KBM-7 (cell line): ENCODE measurements at places on chromosomes 2 and 18.

GRCh38 chr18:12819322-12819721 is 64.7 kb downstream of the PTPN2 start:
- no peak for DNase-seq

GRCh38 chr2:240451108-240451611 is 15.7 kb downstream of the GPC1 start:
- no peak for DNase-seq

DNA sequence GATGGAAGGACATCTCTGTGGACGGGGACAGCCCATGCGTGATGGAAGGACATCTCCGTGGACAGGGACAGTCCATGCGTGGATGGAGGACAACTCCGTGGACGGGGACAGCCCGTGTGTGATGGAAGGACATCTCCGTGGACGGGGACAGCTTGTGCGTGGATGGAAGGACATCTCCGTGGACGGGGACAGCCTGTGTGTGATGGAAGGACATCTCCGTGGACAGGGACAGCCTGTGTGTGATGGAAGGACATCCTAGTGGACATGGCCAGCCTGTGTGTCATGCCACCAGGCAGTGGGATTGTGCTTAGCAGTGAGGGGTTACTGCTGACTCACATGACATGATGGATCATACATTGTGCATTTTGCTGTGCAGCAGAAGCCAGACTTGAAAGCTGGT is 30.0 kb upstream of the NFATC1 start:
- no peak for DNase-seq

- no peak for DNase-seq
These were observed 6.6 kb downstream of the NR4A2 start for GRCh38 chr2:156325688-156326525.

GRCh38 chr2:10283106-10284062 is 19.3 kb upstream of the HPCAL1 start:
- DNase-seq, result no peak

GRCh38 chr18:28963481-28963880 is 786.6 kb upstream of the CDH2 start:
- no peak for DNase-seq

DNA sequence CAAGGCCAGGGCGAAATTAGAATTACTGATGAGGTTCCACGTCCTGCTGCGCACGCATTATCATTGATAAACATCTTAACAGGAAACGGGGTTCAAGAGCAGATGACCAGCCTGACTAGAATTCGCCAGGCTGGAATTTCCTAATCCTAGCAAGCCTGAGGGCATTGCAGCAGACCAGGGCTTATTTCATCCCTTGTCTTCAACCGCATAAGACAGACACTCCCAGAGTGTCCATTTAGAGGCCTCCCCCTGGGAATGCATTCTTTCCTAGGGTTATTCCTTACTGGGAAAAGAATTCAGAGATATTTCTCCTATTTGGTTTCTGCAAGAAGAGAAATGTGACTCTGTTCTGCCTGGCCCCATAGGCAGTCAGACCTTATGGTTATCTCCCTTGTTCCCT is 486.8 kb downstream of the DPP10 start:
- no peak for DNase-seq

GRCh38 chr2:97660044-97660774 is 3.6 kb downstream of the ACTR1B start:
- DNase-seq, result peak; percentile 41

DNA sequence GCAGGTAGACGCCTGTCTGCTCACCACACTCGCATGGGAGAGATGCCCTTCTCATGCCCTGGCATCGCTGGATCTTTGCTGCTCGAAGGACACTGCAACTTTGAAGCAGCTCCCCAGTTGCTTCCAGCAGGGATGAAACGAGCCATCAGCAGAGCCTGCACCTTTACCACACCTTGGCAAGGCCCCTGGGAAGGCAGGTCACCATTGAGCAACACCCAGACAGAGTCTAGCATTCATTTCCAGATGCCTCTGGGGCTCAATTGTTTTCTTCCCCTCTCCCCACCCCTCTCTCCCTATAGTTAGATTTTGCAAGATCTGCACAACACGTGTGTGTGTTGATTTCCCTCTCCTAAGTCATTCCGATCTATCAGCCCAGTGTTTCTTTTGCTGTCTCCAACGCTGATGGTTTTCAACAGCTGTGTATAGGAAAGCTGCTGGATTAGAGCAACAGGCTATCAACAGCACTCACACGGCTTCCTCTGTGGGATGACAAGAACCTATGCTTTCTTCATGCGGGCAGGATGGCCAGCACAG is 25.6 kb upstream of the INHBB start:
- DNase-seq, result no peak

DNA sequence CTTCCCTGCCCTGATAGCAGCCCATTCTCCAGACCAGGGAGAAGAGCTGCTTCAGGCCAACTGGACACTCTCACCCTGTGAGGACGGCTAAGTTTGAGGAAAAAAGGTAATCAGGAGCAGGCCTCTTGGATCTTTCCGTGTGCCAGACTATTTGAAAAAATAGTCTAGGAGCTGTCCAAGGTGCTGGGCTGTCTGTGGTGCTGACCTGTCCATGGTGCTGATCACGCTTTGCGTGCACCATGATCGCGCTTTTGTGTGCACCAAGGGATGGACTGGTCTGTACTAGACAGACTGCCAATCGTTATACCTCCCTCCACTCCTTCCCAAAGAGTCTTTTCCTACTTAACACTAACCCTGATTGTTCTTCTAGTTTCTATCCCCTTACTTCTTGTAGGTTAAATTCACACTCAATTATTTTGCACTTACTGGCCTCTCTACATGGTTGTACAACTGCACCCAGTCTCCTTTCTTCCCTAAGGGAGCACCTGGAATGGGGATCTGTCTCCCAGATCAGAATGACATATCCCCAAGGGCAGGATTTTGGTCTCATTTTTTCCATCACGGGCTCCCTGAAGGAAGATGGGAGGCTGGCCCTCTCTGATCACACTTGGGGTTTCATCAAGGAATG is 295.4 kb downstream of the CELF4 start:
- peak; percentile 53 for DNase-seq

GRCh38 chr2:69797836-69798289 is 31.6 kb upstream of the GMCL1 start:
- no peak for DNase-seq

- no peak for DNase-seq
These were observed 61.0 kb upstream of the SERPINE2 start for GRCh38 chr2:224099861-224100643.

DNA sequence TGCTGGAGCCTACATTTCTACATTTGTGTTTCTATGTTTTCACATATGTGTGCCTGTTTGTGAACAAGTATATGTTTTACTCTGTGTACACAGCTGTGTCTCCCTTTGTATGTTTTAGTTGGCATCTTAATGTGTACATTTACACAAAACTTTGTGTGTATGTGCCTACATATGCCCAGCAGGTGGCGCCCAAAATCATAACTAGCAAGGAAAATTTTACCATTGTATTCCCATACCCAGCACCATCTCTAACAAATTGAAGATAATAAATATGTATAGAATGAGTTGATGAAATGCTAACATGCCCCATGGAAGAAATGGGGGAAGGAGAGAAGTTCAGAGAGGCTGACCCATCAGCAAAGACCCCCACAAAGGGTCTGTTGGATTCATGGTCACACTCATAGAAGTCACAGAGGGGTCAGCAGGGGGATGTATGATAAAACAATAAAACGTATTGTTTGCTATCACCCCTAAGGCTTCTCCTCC is 48.1 kb downstream of the PKDCC start:
- DNase-seq, result peak; percentile 73

GRCh38 chr2:58035352-58035751 is 11.3 kb upstream of the VRK2 start:
- no peak for DNase-seq

DNA sequence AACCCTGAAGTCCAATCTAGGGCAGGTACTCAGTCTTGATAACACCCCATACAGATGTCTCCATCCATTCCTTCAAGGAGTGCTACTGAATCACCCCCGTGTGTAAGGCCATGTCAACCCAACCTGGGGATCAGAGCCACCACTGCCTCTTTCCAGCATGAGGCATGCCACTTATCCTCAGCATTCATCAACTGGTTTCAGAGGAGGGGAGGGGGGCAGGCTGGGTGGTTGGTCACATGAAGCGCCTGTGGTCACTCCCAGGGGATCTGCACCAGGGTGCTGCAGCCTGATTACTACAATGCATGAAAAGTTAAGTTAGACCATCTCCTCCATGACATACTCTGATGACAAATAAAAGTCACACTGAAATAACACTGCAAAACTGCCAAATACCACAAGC is 65.0 kb downstream of the UXS1 start:
- no peak for DNase-seq

DNA sequence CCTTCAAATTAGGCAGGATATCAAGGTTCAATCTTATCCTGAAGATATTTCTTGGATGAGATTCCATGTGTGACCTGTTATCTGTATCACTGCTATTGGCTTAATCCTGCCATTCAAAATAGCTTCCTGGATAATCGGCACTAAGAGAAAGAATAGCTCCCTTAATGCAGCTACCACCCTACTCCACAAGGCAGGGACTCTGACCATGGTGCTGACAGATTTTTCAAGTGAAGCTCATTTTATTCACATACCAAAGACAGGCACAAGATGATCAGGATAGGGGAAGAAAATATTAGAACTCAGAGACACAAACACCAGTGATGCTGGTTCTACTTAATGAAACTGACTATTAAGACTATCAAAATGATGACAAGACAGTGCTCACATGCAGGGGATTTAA is 74.9 kb downstream of the ORC4 start:
- DNase-seq, result no peak

DNA sequence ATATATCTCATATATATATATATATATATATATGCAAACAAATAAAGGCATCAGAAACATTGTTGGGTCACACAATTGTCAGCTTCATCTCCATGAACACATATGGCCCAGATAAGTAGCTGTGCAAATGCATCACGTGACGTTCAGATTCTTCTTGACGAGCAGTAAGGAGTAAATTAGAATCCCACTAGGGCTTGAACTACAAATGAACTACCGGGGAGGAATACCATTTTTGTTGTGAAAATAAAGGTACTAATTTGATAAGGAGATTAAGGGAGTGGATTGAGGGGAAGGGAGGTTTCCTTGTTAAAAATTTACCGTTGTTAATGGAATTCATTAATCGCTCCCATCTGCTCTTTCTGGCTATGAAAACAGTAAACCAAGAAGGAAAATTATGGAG is 186.5 kb upstream of the COPS8 start:
- DNase-seq, result no peak

- DNase-seq, result no peak
These were observed 66.4 kb upstream of the SLC16A14 start for GRCh38 chr2:230135130-230135525.

GRCh38 chr18:67199993-67200617 is 316.4 kb downstream of the DSEL start:
- DNase-seq, result peak; percentile 50

DNA sequence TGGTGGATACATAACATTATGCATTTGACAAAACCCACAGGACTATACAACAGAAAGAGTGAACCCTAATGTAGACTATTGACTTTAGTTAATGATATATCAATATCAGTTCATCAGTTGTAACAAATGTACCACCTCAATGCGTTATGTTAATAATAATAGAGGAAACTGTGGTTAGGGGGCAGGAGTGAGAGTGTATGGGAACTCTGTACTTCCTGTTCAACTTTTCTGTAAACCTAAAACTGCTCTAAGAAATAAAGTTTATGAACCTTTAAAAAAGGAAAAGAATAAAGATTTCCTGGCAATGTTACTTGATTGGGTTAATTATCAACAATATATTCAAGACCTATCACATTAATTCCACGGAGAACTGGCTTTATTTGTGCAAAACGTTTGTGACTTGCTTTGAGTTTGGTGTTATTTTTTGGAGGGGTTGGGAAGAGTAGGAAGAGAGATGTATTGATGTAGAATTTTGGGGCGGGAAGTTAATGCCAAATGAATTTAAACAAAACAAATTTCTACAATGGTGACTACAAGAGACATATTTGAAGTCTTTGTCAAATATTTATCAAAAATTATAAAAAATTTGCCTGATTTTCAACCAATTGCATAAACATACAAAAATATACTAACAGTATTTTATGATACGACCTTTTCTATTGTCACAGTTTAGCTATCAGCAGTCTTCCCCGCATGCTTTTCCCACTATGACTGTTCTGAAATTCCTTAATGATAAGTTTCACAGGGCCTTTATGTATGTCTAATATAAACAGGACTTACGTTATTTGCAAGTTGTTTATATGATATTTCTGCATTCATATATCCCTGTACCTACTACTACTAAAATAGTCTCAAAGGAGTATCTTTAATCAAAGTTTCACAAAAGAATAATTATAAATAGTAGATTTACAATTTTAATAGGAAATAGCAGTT is 2.1 kb upstream of the RTN4 start:
- DNase-seq, result peak; percentile 49

- DNase-seq, result peak; percentile 60
These were observed 80.4 kb downstream of the EPB41L3 start for GRCh38 chr18:5463390-5463789.

DNA sequence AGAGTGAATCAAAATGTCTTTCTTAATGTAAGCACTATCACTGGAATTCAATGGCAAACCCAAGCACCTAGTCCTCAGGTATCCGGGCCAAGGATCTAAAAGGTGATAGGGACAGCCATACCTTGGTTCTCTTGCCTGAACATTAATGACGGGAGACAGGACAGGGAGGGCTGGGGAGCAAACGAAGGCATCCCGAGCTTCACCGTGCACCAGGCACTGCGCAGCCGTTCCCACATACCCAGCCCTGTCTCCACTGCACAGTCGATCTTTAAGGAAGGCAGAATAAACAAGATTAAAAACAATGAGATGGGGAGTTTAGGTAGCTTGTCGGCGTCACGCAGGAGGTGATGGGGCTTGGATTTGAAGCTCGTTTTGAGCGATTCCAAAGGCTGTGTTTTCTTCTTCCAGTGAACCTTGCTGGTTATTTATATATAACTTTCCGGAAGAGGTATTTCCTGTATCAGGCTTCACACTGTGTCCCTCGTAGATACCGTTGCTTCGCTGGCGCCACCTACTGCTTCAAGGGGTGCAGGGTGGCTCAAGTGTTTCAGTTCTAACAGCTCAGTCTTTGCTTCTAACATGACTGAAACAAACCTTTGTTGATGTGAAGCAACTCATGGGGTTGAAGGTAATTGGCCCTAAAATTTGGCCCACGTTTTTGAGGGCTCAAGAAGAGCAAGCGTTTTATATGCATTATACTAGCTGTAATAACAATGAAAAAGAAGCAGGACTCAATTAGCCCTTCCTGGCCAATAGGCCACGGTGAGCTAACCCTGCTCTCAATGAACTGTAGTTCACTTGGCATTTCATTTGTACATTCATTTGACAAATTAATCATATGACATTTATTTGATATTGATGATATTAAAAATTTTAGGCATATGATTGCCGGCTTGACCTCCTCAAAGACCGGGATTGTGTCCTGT is 77.4 kb downstream of the DCDC2C start:
- peak; percentile 85 for DNase-seq

GRCh38 chr2:65383541-65384488 is 48.6 kb downstream of the SPRED2 start:
- peak; percentile 29 for DNase-seq
